Mesenchymal stem cell (in vitro differentiated cells and primary cell): ENCODE measurements at places on chromosomes 13 and 19.

DNA sequence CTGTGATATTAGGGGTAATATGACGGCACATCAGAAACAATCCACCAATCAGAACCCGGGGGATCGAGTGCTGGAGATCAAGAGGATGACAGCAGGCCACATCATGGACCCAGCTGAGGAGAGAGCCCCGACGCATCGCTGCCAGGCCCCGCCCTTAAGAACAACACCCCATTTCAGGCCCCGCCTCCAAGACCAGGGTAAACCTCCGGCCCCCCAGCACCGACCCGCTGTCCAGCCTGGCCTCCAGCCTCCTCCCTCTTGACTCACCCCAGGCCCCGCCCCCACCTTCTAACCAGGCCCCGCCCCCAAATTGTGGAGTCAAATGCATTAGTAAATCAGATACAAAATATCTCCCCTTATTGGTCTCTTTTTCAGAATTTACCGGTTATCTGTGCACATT, 4.7 kb upstream of the ZNF611 start:
- no peak for DNase-seq

GRCh38 chr19:33460221-33460908, 61.2 kb downstream of the PEPD start:
- no peak for DNase-seq

- DNase-seq, result no peak
Observed at GRCh38 chr13:44507639-44508038, 68.5 kb downstream of the TSC22D1 start.

DNA sequence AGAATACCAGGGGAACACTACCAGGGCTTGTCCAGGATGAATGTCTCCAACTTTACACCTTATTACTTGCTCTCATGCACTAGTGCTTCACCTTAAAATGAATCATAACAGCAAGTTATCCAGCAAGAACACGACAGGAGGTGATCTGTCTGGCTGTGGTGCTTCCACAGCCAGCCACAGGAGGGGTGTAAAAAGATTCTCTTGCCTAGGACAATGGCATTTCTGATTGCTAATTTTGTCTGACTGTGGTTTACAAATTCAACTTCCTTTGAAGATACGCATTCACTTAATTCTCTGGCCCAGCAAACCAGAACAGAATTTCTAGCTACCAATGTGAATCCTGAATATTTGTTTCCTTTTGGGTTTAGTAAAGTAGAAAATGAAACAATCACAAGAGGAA, 23.1 kb upstream of the COG3 start:
- DNase-seq, result peak; percentile 41

GRCh38 chr19:55446060-55446459, 3.0 kb upstream of the SHISA7 start:
- no peak for DNase-seq

DNA sequence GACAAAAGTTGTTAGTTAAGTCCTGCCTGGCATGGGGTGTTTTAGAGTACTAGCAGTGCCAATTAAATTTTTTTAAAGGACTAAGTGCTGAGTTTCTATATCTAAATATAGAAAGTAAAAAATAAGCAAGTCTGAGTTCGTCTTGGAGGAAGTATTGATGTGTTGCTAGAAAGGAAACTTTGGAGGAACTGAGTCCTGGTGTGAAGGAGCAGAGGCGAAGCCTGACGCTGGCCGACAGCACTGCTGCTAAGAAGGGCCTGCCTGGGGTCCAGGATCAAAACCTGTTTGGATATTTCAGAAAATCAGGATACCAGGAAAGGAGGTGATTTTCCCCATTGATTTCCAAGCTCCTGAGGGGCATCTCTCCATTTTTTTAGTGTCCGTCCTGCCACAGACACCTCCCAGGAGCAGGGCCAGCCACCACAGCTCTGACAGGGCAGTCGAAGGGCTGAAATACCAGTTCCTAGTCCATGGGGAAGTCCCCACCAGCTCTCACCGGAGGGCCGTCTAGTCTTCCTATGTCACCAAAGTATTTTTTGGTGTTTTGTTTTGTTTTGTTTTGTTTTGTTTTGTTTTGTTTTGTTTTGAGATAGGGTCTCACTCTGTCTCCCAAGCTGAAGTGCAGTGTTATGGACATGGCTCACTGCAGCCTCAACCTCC, 38.2 kb upstream of the NPAS1 start:
- DNase-seq, result no peak

DNA sequence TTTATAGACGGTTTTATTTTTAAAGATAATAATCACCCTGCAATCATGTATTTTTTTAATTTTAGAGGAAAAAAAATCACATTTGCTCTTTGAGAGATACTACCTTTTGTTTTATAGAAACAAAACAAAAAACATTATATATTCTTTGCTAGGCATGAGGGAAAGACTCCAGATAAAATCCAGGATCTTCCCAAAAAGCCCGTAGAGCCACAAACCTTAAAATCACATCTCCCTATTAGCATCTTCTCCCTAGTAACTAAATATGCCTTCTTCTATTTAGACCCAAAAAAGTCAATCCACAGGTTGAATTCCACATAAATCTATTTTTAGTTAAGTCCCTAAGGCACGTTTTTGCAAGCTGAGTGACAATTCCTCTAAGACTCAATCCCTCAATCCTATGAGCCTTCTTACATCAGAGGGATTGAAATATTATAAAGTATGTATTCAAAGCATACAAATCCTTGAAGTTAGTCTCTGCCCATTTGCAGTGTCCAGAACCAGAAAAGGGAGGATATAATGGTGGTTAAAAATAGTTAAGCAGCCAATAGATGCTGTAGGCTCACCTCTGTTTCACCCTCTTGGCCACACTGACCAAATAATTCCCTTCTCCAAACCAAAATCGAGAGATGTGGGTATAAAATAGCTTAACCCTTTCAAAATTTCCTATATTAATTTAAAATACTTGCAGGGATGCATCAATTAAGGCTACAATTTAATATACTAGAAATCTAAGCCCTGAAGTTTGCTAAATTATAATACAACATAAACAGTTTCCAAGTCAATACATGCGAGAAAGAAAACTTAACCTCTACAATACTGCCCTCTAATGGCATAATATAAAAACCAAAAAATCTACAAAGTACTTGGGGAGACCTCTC, 64.0 kb downstream of the SERP2 start:
- peak; percentile 73 for DNase-seq

- no peak for DNase-seq
Observed at GRCh38 chr13:76148374-76148773, 512.2 kb downstream of the LMO7 start.

- DNase-seq, result no peak
Observed at GRCh38 chr13:112891477-112892401, 77.3 kb upstream of the MCF2L start.

GRCh38 chr13:112990783-112991182, 21.8 kb downstream of the MCF2L start:
- no peak for DNase-seq

DNA sequence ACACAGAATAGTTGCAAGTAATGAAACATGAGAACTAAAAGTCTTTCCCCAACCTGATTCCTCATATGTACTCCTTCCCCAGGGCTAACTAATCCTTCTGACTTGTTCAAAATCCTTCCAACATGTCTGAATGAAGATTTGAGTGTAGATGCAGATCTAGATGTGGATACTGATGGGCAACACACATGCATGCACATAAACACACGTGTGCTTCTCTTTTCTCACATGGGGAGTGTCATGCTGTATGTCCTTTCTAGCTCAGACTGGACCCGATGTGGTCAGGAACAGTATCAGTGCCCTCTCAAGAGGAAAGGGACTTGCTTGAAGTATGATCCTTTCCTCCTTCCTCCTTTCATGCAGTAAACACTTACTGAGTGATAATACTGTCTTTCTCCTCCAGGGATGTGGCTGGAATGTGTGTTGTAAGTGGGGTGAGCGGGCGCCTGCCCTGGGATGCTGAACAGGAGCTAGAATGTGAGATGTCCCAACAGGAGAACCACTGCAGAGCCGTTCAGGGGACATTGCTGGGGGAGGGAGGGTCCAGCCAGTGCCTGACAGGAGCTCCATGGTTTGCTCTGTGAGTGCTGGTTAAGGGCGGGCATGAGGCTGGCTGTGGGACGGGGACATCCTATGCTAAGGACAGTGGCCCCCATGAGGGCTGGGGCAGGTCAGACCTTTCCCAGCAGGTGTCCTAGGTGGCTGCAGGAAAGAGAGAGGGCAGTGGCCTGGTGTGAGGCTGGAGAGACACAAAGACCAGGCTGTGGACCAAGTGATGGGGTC, 146.9 kb downstream of the TEX29 start:
- DNase-seq, result no peak

DNA sequence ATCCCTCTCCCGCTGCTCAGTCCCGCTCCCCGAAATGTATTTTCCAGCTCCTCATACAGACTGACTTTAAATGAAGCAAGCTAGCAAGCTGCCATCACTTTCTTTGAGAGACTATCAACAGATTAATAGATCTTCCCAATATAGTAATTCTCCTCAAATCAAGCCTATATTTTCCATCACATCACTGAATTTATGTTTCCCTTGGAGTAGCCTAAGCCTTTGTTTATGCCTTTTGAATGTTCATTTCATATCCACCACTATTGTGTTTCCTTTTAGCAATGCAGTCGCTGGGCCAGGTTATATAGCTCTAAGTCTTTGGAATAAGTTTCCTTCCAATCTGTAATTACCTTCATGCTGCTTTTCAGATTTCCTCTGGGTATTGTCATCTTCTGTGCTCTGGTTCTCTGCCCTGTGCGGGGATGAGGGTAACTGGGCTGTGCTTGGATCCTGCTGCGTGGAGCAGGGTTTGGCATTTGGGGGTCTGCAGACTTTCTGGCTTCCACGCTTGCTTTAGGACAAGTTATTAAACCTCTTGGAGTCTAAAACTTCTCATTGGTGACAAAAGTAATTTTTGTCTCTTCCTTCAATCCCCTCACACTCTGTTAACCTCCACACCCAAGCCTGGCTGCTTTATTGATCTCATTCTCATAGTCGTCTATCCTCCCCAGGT, 256.9 kb downstream of the DLEU7 start:
- DNase-seq, result no peak

GRCh38 chr19:50264483-50265186, 61.2 kb downstream of the MYH14 start:
- DNase-seq, result no peak

DNA sequence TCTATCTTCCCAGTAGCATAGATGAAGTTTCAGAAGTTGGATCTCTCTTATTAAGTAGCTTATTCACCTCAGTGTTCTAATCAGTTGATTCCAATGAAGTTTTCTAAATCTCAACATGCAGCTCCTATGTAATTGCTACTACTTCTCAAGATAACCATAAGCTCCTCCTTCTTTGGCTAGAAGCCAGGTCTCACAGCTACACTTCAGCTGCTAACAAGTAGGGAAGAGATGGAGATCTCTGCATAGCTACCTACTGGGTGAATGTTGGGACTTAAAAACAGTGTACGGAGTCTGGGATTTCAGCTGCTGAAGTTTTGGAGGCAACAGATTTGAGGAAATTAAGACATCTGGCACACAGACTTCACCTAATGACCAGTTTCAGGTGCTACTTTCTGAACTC, 661.0 kb downstream of the SLITRK1 start:
- no peak for DNase-seq

DNA sequence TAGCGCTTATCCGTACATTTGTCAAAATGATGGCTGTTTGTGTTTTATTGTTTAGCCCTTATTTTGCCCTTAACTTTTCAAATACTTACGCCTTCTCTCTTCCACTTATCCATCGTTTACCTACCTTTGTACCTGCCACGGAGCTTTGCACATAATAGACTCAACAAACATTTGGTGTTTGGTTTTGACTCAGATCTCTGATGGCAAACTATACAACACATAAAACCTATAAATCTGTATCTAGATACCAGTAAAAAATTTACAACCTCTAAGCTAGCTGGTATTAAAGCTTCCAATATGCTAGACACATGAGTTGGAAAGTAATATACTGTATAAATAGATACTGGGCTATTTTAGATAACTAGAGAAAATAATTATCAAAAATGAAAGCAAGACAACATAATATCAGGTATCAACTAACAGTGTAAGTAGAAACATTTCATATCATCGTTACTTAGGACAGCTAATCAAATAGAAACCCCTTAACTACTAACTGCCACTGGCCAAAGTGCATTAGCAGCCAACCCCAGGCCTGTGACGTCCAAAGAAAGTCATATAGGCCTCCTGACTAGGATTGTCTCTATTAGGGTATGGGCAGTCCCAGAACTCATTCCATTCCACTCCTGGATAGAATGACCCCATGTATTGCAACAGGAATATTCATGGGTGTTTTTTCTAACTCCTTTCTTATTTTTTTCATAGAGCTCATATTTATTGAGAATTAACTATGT, 53.8 kb downstream of the KCTD12 start:
- no peak for DNase-seq

DNA sequence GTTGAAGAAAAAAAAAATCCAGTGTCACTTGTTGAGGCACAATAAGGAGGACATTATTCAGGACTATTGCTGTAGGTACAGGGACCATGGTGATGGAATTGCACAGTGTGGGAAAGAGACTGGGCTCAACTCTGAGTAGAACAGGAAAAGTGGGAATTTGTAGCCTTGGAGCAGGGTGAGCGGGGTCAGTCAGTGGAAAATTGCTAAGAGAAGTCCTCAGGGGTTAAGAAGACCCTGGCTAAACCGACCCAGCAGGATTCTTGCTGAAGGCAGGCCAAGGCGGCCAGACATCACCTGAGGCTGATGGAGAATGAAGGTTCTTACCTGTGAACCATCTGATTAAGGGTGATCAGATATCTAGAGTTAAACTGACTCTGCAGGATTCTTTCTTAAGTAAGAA, 12.5 kb downstream of the LAIR2 start:
- no peak for DNase-seq

GRCh38 chr13:53250272-53250875, 221.8 kb downstream of the OLFM4 start:
- peak; percentile 67 for DNase-seq

DNA sequence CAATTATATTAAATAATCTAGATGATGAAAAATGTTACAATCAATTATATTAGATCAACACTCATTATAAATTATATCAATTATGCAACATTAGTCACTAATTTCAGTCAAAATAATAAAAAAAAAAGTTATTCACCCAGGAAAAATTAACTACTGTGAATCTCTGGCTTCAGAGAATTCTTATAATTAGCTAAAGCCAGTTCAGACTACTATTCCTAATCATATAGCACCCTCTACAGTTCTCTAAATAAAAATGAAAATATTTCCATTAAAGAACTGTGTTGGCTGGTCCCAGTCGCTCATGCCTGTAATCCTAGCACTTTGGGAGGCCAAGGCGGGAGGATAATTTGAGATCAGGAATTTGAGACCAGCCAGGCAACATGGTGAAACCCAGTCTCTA, 33.0 kb downstream of the XPO4 start:
- DNase-seq, result peak; percentile 26

GRCh38 chr19:53981376-53981951, 10.0 kb upstream of the CACNG6 start:
- no peak for DNase-seq
